ENCODE measurements at places on chromosomes 3 and 15.

- DNase-seq = no peak
Measured at GRCh38 chr3:38653685-38654537, 4.4 kb upstream of the SCN5A start.

DNA sequence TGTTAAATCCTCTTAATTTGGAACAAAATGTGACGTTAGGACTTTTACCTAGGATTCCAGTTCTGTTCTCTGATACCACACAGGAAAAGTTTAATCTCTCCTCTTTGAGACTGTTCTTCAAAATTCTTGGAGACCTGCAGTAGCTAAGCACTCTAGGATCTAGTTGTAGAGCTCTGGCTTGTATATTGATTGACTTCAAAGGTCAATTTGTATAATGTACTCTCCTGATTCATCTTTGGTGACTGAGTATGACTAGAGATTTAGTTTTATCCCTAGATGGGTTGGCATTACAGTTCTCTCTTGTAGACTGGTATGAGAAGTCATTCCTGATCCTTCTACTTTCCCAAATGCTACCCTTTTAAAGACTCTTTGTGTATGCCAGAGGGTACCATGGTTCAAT is 168.4 kb upstream of the TPRG1 start:
- DNase-seq = no peak

DNA sequence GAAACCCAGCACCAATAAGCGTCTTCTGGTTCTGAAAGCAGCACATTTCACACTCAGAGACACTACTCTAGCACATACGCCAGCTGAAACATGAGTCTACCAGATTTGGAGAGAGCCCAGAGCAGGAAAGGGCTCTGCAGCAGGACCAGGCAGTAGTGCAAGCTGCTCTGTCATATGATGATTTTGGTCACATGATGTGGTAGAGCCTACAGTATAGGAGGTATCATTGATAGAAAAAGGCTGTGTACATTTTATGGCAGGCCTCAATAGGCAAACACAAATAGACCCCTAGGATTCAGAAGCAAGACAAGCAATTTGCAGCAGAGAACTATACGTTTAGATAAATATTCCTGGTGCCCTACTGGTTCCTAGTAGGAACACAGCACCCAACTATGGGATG is 58.2 kb downstream of the QTRT2 start:
- DNase-seq = no peak

GRCh38 chr3:11878837-11879236 is 32.2 kb upstream of the TAMM41 start:
- DNase-seq = no peak

- no peak for DNase-seq
Measured at GRCh38 chr3:31225923-31226322, 306.8 kb upstream of the STT3B start.

GRCh38 chr3:101618726-101619125 is 44.7 kb downstream of the PCNP start:
- no peak for DNase-seq

DNA sequence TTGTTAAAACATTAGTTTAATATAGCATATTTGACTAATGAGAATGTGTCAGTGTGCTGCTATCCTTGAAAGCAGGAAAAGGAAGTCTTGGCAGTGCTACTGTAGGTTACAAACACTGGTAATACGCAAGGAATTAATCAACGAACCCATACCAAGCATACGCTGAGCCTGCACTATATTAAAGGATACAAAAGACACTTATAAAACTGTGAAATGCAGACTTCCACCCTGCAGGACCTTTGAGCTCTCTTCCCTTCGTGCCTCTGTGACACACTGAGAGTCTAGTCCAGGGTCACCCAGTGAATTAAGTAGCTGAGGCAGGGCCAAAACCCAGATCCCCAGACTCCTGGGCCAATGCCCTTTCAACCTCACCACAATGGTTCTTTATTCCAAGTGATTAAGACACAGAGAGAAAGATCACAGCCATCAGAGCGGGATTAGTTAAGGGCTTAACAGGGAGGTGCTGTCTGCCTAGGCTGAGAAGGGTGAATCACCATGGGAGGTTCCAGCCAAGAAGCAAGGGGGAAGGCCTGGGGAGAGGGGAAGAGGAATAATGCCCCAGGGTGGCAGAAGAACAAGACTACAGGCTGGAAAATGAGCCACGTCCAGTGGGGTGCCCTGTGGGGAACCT is 6.8 kb downstream of the ANXA2 start:
- no peak for DNase-seq

- DNase-seq = no peak
Measured at GRCh38 chr3:157077565-157077991, 82.4 kb downstream of the CCNL1 start.

GRCh38 chr3:7812490-7812889 is 689.1 kb upstream of the LMCD1 start:
- DNase-seq = no peak

- no peak for DNase-seq
Measured at GRCh38 chr15:89043031-89044002, 44.9 kb upstream of the ABHD2 start.

- DNase-seq = no peak
Measured at GRCh38 chr3:12935023-12935860, 93.9 kb upstream of the RPL32 start.

- DNase-seq = no peak
Measured at GRCh38 chr3:25679166-25679565, 14.5 kb upstream of the TOP2B start.

DNA sequence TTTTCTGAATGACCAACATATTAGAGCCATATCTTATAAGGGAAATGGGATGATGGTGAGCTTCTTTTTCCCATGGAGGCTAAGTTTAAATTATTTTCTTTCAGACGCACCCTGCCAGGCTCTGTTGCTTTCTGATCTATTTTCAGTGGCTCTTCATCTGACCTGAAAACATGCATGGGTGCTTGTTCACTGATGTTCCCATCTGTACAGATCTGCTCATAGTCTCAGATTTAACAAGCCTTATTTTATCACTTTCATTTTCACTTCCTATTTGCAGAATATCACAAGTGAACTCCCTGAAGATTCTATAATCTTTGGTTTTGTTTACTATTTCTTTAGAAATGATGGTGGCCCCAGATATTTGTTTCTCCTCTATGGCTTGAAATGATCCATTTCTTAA is 31.1 kb upstream of the SUCLG2 start:
- DNase-seq = no peak

GRCh38 chr3:140421884-140422283 is 256.0 kb upstream of the TRIM42 start:
- DNase-seq = no peak

DNA sequence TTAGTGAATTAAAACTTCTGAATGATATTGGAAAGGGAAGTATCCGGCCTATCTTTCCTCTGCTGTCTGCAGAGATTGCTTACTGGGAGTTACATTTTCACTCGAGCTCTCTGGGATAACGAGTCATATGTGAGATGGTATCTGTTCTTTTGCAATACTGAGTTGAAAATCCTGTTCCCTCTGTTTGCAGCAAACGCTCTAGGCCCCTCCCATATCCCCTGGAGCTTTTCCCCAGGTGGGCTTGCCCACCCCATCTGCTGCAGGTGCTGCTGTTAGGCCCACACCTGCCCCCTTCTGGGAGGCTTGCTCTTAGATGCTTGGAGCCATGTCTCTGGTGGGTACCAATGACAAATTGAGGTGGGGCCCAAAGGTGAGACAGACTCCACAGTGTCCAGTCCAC is 42.7 kb upstream of the MTMR10 start:
- no peak for DNase-seq

GRCh38 chr3:82927309-82928253 is 1166.1 kb upstream of the GBE1 start:
- no peak for DNase-seq

- no peak for DNase-seq
Measured at GRCh38 chr15:65334586-65335231, 30.2 kb downstream of the RNU5B-1 start.

DNA sequence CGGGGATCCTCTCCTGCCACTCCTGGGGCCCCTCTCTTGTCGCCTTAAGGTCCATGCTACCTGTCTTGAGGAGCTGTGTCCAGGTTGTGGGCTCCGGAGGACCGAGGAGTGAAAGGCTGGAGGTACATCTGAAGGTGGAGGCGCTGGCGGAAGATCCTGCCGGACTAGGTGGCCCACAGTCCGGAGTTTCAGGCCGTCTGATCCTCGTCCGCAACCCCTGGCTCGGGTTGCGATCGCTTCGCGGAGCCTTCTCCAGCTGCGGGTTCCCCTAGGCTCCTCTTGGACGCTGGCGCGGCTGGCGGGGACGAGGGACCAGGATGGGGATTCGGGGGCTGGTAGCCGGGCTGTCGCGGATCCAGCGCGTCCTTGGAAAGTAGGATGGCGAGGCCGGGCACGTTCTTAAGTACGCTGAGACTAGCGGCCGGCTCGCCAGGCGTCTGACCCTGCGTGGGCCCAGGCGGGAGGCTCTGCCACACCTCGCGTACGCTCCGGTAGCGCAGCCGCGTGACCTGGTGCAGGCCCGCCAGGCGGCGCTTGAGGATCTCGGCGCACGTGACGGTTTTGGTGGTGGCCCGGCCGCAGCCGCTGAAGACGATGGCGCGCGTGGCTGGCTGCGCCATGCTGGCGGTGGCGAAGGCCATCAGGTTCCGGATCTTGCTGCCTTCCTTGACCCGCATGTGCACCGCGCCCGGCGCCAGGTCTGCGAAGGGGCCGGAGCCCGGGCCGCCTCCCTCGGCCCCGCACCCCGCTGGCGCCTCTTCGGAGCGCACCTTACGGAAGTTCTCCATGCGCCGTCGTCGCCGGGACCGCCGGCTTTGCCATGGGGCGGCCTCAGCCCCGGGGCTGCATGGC is 550 bp downstream of the RPP25 start:
- no peak for DNase-seq

- DNase-seq = no peak
Measured at GRCh38 chr15:44710236-44711095, 657 bp downstream of the PATL2 start.

DNA sequence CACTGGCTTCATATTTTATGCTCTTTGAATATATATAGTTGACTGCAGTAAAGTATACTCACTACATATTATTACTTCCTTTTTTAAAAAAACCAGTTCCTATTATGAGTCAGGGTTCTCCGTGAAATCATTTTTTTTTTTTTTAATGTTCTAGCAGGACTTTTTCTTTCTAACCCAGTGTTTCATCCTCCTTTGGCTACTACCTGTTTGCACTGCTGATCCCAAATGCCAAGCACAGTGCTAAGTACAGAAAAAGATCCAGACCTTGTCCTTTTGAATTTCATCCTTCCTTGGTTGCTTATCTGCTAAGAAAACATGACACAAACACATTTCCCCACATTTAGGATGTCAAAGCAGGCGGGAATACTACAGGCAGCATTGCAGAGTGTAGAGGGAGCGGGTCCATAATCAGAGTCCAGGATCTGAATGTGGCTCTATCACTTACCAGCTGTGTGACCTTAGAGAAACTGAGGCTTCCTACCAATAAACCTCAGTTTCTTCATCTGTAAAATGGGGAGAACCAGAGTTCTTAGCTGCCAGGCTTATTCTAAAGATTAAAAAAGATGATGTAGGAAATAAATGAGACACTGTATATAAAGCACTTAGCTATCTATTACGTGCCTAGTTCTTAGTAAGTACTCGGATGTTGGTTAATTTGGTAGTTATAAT is 37.2 kb upstream of the ANPEP start:
- no peak for DNase-seq

- DNase-seq = no peak
Measured at GRCh38 chr3:40130721-40131120, 178.8 kb upstream of the EIF1B start.

GRCh38 chr15:76492538-76492937 is 156.0 kb downstream of the ISL2 start:
- no peak for DNase-seq

DNA sequence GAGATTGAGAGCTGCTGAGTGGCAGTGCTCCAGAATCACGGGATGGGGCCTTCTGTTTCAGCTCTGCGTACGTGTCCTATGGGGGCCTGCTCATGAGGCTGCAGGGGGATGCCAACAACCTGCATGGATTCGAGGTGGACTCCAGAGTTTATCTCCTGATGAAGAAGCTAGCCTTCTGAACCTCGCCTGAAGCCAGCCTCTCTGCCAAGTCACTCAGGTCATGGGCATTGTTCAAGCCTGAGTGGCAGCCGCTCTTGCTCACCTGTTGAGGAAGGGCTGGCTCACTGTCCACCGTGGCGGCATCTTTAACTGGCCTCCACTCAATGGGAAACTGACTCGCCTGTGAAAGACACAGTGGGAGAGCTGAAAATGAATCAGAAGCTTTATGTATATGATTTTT is 6.6 kb downstream of the POLR2H start:
- no peak for DNase-seq

DNA sequence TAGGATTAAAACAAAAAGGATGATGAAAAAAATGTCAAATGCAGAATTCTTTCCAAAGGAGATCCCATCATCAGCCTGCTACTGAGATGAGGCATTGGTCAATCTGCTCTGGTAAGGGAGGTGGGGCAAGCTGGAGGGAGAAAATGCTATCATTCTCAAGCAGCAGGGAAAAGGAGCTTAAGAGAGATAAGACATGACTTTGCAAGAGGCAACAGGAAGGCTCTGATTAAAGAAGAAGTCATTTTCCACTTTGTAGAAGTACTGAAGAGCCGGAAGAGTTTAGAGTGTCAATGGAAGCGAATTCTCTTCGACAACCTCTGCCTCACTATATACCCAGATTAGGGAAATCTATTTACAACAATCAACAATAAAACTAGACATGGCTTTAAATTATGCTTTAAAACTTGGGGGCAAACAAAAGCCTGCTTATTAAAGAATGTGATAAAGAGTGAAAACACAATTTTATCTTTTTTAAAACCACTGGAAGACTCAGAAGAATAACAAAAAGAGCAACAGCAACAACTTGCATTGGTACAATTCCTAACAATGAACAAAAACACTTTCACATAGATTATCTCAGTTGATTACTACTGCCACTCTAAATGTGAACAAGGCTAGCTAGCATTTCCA is 81.8 kb upstream of the NANOGP8 start:
- no peak for DNase-seq

GRCh38 chr3:53941950-53942349 is 50.3 kb upstream of the SELENOK start:
- DNase-seq = no peak

DNA sequence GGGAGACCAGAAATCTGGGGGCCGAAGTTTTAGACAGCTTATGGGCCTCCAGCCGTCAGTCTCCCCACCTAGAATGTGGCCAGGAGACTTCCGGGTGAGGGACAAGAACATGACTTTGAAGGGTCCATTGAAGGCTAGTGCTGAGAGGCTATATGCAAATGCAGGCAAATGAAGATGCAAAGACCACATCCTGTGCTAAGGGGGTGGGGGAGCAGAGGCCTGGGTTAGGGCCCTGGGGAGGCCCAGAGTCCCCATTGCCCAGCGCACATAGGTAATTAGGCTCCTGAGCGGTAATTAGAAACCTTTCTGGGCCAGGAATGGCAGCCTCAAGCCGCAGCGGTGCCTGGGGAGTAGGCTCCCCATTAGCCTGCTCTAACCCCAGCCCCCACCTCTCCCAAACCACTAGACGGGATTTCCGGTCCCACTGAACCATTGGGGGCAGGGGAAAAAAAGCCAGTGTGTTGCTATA is 6.8 kb downstream of the CSK start:
- no peak for DNase-seq
